ENCODE measurements at places on chromosomes 3 and 15. TPM values are rescaled to one million over a fixed set of nuclear protein-coding genes. Genes with fewer than 3 reads are reported as not detected.

GRCh38 chr3:10351013-10351735 lies 30.3 kb upstream of the SEC13 start:
- no peak for DNase-seq

GRCh38 chr15:87675271-87675670 lies 581.3 kb downstream of the NTRK3 start:
- no peak for DNase-seq

GRCh38 chr3:51559411-51559888 lies 20.9 kb downstream of the RAD54L2 start:
- DNase-seq = no peak

- DNase-seq = no peak
These were observed 286.2 kb upstream of the UMPS start for GRCh38 chr3:124444075-124444474.

DNA sequence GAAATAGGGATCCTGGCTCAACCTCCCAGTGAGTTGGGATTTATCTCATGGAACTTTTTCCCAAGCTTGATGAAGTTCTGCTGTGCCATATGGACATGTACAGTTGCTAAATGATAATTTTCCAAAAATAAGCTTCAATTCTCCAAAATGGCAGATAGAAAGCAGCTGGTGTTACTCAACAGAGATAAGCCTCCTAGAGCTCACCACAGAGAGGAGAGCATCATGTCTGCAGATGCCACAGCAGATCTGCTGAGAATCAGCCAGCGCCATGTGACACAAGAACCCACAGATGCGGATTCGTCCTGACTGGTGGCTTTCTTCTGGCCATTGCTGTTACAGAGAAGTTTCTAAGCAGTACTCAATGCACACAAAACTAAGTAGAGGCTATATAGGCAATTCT lies 50.6 kb downstream of the AGTR1 start:
- no peak for DNase-seq

SHC4 gene
- 4.2 TPM for total RNA-seq

GRCh38 chr15:78811825-78812183 lies 540 bp upstream of the ADAMTS7 start:
- DNase-seq = no peak

- peak; percentile 37 for DNase-seq
These were observed 39.0 kb downstream of the U2SURP start for GRCh38 chr3:143040261-143040879.

FMN1 gene
- 4.5 TPM for total RNA-seq

GABRA5 gene
- not detected for total RNA-seq

DNA sequence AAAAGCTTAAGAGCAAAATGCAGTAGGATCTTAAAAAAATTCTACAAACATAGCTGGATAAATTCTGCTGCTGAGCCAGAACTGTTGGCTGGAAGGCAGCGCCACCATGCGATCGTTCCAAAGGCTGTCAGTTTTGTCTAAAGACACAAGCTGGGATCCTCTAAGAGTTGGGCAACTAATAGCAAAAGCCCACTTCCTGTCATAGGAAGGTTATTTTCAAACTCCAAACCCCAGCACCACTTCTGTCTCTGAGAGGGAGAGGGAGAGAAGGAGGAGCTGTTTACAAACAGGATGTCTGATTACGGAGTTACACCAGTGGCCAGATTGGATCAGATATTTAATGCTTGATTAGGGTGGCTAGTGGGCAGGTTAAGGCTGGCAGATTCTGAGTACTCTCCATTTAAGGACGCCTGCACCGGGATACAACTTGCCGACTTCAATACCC lies 44.0 kb downstream of the EIF4E3 start:
- DNase-seq = no peak

GRCh38 chr15:88835646-88836045 lies 32.4 kb downstream of the ACAN start:
- no peak for DNase-seq

LRRK1 gene
- 9.0 TPM for total RNA-seq

DNA sequence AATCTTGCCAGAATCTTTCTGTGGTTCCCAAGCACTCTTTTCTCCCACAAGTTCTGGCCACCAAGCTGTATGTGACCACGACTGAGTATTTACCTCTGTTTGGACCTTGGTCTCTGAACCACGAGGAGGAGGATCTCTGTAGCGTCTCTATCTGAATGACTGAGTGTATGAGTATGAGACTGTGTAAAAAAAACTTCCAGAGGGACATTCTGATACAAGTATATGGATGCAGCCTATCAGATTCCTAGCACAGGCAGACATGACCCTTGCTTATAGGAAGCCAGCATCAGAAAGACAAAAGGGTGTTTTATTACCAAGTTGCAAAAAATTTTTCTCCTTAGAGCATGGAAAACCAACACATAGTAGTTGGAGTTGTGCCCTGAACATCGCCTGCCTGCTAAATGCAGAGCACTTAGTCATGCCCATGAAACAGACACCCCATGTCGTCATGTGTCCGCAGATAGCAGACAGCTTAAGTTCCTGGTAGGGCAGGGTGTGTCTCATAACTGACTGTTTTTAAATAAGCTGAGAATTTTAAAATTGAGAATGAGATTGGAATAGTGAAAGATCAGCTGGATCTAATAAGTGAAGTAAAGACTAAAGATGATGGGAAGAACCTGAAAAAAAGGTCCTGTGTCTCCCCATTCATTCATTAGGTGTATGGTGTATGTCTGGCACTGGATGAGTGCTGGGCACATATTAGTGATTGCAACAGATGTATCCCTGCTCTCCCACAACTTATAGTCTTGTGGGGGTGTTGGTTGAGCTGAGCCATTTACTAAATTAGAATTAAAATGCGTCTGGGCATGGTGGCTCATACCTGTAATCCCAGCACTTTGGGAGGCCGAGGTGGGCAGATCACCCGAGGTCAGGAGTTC lies 30.9 kb downstream of the DAG1 start:
- peak; percentile 77 for DNase-seq

GASK1A gene
- total RNA-seq = 2.3 TPM

GRCh38 chr15:83549623-83550022 lies 102.5 kb downstream of the SH3GL3 start:
- DNase-seq = no peak

GHSR gene
- total RNA-seq = not detected

DNA sequence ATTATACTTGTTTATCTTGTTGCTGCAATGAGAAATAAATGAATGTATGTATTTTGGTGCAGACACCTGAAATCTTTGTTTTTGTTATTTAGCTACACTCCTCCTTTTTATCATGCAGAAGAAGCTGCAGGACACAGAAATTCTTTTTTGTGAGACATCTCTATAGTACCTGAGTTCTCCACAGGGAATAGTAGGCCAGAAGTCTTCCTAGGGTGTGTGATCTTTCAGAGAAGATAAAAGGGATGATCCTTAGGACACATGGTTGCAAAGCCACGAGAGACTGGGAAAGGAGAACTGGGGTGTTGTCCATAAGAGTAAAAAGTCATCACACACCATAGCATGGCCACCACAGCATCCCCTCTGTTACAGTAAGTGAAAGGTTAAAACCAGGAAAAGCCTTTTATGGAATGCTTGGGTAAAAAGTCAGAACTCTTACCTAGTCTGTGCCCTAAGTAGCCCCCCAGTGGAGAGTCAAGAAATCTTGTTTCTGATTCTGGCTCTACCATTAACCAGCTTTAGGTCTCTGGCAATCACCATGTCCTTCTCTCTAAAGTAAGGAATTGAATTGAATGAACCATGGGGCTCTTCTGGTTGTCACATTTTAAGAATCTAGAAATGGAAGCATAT lies 31.9 kb upstream of the ADGRG7 start:
- no peak for DNase-seq

CCR1 gene
- not detected for total RNA-seq
